ENCODE measurements at places on chromosomes 12 and 14. TPM values are rescaled to one million over a fixed set of nuclear protein-coding genes. Genes with fewer than 3 reads are reported as not detected.

DNA sequence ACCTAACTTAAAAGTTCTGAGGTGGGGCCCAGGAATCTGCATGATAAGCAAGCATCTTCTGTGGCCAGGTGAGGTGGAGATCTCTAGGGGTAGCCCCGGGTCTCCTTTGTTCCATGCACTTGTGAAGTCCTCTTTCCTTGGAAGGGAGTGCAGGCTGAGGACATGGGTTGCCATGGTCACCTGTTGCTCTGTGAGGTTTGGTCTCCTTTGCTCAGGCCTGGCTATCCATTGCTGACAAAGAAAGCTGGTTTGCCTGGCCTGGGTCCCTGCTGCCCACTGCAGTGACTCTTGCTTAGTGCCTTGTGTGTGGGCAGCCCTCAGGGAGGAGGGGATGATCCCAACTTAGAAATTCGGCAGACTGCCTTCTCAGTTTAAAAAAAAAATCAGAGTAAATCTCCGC is 11.1 kb downstream of the NRXN3 start:
- H3K36me3 ChIP-seq, result no peaks in the 10 kb centered on the region
- no peak for DNase-seq
- H3K4me1 ChIP-seq, result no peaks in the 10 kb centered on the region
- H3K27ac ChIP-seq, result no peak overlapping the region
- H3K27me3 ChIP-seq, result peaks cover 8% of the 10 kb centered on the region

- H3K4me3 ChIP-seq, result no peak overlapping the region
- H3K27ac ChIP-seq, result no peak overlapping the region
- H3K36me3 ChIP-seq, result peaks cover 3% of the 10 kb centered on the region
- no peaks in the 10 kb centered on the region for H3K27me3 ChIP-seq
- no peak for DNase-seq
Measured at GRCh38 chr12:46332260-46332659, 40.3 kb downstream of the SLC38A2 start.

- DNase-seq, result no peak
- H3K36me3 ChIP-seq, result peaks cover 9% of the 10 kb centered on the region
- H3K4me1 ChIP-seq, result peaks cover 24% of the 10 kb centered on the region
- peak overlapping the region; percentile 98 for H3K4me3 ChIP-seq
Measured at GRCh38 chr12:49567302-49567610, 686 bp downstream of the MCRS1 start.

DNA sequence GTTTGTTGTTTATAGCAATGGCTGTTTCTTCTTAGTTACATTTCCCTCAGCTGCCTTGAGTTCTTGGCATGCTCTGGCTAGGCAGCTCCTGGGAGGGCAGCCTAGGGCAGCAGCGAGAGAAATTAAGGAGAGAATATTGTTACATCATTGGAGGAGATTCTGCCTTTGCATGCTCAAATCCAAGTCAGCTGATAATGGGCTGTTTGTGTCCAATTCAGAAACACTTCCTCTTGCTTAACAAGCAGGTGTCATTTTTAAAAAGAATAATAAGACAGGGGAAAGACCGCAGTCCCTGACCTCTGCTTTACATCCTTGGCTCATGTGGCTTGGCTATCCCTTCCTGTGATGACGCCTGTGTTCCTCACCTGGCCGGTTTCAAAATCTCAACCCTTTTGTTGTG is 76.9 kb downstream of the ESR2 start:
- DNase-seq, result no peak
- H3K36me3 ChIP-seq, result peaks cover 13% of the 10 kb centered on the region

- peak overlapping the region; percentile 11 for H3K4me3 ChIP-seq
- H3K27ac ChIP-seq, result peak overlapping the region; percentile 49
- H3K27me3 ChIP-seq, result peaks cover 10% of the 10 kb centered on the region
Measured at GRCh38 chr14:60251877-60252276, 2.9 kb downstream of the PPM1A start.

DNA sequence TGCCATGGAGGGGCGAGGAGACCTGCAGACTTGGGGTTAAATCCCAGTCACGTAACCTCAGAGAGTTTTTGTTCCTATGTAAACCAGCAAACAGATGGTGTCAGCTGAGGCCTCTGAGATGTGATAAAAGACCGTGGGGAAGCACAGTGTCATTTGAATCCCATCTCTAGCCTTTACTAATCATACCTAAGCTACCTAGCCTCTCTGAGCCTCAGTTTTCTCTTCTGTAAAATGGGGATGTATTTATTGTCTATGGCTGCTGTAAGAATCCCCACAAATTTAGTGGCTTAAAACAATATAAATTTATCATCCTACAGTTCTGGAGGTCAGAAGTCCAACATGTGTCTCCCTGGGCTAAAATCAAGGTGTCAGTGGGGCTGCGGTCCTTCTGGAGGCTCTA is 33.9 kb downstream of the FOXN4 start:
- H3K4me1 ChIP-seq, result no peaks in the 10 kb centered on the region
- no peak overlapping the region for H3K27ac ChIP-seq
- H3K4me3 ChIP-seq, result no peak overlapping the region
- no peak for DNase-seq
- no peaks in the 10 kb centered on the region for H3K27me3 ChIP-seq

DNA sequence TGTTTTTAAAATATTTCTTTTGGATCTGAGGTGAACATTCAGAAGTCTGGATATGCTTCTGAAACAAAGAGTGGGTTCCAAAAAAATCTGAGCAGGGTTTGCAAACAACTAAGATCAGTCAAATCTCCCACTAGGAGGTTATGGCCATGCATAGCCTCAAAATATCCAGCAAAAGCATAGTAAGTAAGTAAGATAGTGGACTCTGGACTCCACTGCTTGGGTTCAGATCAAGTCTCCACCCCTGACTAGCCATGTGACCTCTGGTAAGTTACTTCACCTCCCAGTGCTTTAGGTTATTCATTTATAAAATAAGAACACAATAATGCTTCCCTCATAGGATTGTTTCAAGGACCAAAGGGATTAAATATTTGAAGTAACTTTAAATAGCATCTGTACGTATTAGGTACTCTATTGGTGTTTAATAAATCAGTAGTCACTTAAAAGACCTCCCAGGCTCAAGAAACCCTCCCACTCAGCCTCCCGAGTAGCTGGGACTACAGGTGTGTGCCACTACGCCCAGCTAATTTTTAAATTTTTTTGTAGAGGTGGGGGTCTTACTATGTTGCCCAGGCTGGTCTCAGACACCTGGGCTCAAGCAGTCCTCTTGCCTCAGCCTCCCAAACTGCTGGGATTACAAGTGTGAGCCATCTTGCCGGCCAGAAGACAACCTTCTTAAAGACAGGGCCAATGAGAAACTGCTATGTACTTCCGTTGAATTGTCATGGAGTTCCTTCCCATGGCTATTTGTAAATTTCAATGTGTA is 95.7 kb upstream of the SOX5 start:
- H3K27me3 ChIP-seq, result no peaks in the 10 kb centered on the region
- H3K4me1 ChIP-seq, result peaks cover 8% of the 10 kb centered on the region
- no peak overlapping the region for H3K4me3 ChIP-seq
- H3K36me3 ChIP-seq, result no peaks in the 10 kb centered on the region

GRCh38 chr12:77229640-77230442 is 164.5 kb upstream of the E2F7 start:
- peaks cover 1% of the 10 kb centered on the region for H3K27me3 ChIP-seq
- peaks cover 18% of the 10 kb centered on the region for H3K4me1 ChIP-seq
- DNase-seq, result no peak
- no peaks in the 10 kb centered on the region for H3K36me3 ChIP-seq
- peak overlapping the region; percentile 2 for H3K27ac ChIP-seq
- H3K4me3 ChIP-seq, result no peak overlapping the region

DNA sequence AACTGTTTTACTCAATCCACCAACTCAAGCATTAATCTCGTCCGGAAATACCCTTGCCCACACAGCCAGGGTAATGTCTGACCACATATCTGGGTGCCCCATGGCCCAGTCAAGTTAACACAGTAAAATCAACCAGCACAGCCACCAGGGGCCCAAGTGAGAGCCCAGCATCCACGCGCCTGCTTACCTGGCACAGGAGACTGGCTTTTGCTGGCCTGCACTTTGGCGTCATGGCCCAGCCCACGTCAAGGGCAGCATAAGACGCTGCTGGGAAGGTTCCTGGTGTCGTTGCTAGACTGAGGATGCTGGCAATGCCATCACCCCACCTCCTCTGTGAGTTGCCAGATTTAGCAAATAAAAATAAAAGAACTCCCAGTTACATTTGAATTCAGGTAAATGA is 53.6 kb upstream of the BCL11B start:
- no peak for DNase-seq
- H3K27me3 ChIP-seq, result peaks cover 3% of the 10 kb centered on the region
- H3K36me3 ChIP-seq, result peaks cover 4% of the 10 kb centered on the region
- no peak overlapping the region for H3K27ac ChIP-seq
- H3K4me1 ChIP-seq, result peaks cover 4% of the 10 kb centered on the region

- H3K36me3 ChIP-seq, result no peaks in the 10 kb centered on the region
- DNase-seq, result no peak
- no peak overlapping the region for H3K4me3 ChIP-seq
- no peaks in the 10 kb centered on the region for H3K4me1 ChIP-seq
- no peak overlapping the region for H3K27ac ChIP-seq
Measured at GRCh38 chr14:47966076-47966810, 290.8 kb upstream of the MDGA2 start.

DNA sequence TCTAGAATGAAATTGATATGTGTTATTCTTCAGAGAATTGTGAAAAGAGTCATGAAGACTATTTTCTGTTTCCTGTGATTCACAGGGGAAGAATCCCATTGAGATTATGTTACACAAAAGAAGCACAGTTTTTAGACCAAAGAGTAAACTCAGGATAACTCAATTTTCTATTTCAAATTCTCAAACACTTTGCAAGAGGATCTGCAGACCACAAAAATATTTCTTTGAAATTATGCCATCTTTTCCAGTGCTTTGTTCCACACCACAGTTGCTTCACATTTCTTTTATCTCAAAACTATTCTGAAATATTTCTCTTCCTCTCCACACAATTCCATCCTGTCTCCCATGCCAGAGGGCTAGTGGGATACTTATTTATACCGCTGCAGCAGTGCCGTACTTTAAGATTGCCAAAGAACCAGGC is 188.9 kb upstream of the FOXG1 start:
- DNase-seq, result no peak
- H3K27ac ChIP-seq, result no peak overlapping the region

The STON2 gene
- total RNA-seq, result 66.8 TPM

The SYNDIG1L gene
- total RNA-seq, result 1.1 TPM
